ENCODE measurements at places on chromosomes 13 and 19.

GRCh38 chr19:16394111-16394510 lies 69.5 kb downstream of the KLF2 start:
- DNase-seq: no peak

GRCh38 chr19:38690146-38690545 lies 42.7 kb downstream of the ACTN4 start:
- DNase-seq: no peak

DNA sequence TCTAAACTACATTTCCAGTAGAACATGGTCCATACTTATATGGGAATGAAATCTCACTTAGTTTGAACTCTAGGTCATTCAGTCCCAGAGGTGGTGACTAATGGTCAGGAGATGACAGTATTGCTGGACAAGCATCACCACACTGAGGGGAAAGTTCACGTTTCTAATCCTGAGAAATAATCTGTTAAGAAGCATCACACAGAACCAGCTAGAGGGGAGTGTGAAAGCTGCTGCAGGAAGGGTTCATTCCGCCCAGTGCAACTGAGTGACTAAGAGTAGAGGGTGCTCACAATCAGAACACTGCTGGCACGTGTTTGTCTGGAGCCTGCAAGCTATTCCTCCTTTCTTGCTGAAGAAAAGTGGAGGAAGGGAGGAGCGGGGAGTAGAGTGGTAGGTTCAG lies 2.7 kb downstream of the COL4A1 start:
- no peak for DNase-seq

DNA sequence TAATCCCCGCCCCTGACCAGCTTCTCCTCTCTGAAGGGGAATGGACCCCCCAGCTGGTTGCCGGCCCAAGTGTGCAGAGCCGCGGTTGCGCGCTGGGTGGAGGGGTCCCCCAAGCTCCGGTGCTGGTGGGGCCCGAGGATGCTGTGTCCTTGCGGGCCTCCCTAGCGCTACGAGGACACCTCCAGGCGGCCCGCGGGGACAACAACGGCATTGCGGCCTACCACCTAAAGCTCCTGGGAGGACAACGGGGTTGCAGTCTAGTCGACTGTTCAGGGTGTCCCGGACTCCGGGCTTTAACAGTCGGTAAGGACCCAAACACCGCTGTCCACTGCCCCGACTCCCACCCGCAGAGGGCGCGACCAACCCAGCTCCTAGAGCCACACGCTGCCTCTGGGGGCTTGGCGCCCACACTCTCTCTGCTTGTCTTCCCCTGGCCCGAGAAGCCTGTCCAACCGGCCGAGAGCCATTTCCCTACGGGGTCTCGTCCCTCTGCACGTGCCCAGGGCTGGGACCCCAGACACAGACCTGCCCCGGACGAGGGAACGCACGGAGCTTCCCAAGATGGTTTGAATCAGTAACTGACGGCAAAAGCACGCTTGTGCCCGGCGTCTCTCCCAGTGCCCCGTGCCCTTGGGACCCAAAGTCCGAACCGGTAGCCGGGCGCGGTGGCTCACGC lies 927 bp upstream of the SDHAF1 start:
- no peak for DNase-seq

- DNase-seq: no peak
These were observed 789.1 kb downstream of the GPC5 start for GRCh38 chr13:92187378-92187989.

DNA sequence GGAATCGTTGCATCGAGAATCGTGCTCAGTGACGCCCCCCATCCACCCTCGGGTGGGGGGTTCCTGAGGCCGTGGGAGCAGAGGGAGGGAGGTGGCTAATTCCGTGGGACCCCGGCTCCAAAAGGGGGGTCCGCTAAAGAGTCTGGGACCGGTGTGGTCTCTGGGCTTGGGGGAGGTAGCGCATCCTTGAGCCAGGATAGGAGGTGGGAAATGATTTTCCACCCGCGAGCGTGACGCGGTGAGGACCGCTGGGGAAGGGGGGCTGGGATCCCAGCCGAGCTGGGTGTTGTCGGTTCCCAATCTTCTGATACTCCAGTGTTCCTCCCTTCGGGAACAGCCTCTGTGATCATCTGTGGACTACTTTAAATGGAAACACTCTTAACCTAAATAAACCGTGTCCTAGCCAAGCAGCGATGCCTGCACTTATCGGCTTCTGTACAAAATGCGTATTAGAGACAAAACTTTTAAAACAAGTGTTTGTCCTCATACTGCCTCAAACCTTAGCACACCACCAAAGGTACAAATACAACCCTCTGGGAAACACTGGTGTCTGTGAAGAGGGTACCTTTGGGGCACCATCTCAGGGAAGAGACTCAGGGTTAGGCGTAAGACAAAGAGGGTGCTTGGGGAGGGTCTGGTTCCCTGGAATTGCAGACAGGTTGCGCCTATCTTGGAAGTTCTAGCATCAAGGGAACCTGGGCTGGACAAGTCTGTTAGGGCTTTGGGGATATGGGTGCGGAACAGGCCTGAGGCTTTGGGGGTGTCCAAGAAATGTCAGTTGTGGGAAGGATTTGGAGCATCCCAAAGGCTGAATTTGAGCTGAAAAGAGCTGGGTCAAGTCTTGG lies 16.0 kb downstream of the KCNC3 start:
- DNase-seq: no peak

- DNase-seq: no peak
These were observed 15.4 kb downstream of the ZNF570 start for GRCh38 chr19:37484406-37485168.

DNA sequence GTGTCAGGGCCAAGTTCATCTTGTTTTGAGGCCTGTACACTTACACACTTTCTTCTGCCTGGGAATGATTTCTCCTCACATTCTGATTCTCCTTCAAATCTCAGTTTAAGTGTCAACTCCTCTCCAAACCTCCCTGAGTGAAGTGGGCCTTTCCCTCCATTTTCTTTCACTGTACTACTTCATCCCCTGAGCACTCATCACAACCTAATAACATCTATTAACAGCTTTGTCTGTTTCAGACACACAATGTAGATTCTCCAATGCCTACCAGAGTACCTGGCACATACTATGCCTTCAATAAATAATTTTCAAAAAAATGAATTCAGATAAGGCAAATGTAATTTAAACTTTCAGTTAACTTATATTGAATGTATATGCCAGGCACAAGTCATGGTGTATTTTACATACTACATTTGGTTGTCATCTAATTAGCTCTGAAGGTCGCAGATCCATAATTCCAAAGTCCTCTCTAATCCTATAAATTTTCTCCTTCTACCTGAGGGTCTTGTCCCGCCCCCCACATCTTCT lies 357 bp upstream of the COG6 start:
- DNase-seq: no peak

GRCh38 chr19:51654783-51655182 lies 8.2 kb upstream of the SIGLEC14 start:
- DNase-seq: no peak

GRCh38 chr19:55423225-55424005 lies 15.8 kb upstream of the UBE2S start:
- no peak for DNase-seq

- DNase-seq: no peak
These were observed 73.7 kb downstream of the ERICH6B start for GRCh38 chr13:45541806-45542205.

DNA sequence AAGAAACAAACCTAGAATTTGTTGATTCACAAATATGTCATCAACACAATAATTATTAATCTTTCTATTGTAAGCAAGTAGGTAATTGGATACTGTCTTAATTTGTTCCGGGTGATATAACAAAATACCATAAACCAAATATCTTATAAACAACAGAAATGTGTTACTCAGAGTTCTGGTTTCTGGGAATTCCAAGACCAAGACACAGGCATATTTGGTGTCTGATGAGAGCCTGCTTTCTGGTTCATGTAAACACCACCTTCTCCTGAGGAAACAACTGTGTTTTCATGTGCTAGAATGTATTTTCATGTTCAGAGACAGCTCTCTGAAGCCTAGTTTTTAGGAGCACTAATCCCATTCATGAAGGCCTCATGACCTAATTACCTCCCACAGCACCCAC lies 1819.5 kb downstream of the SLITRK5 start:
- no peak for DNase-seq

DNA sequence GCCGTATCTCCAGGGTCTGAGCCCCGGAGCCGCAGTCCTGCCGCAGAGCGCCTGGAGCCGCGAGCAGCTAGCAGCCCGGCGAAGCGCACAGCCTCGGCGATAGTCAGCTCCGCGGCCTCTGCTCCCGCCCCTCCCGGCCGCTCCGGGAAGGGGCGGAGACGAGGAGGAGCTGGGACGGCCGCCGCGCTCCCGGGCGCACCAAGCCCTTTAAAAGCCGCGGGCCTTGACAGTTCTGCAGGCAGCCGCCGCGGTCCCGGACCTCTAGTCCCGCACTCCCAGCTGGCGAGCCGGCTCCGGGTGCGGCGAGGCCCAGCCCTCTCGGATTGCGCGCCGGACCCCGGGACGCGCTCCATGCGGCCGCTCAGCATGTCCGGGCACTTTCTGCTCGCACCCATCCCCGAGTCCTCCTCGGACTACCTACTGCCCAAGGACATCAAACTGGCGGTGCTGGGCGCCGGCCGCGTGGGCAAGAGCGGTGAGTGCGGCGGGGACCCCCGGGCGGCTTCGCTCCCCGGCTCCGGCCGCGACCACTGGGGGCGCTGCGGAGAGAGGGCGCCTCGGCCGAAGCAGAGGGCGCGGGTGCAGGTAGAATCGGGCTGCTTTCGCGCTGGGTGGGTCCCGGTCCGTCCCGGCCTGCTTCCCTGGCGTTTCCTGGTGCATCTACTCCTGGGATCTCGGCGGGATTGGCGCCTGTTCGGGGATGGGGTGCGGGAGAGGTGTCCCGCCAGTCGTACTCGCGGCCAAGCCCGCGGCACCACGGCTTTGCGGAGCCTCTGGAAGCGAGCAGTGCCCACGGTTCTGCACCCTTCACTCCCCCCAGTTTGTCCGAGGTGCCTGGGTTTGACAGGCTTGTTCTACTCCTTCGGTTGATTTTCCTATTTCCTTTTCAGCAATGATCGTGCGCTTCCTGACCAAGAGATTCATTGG lies at the start of gene RASL11A:
TSS of gene RASL11A (plus strand) at position 237 of the 927 bp plus-strand sequence. CDS start at position 352, 115 bp downstream.
- peak; percentile 57 for DNase-seq

DNA sequence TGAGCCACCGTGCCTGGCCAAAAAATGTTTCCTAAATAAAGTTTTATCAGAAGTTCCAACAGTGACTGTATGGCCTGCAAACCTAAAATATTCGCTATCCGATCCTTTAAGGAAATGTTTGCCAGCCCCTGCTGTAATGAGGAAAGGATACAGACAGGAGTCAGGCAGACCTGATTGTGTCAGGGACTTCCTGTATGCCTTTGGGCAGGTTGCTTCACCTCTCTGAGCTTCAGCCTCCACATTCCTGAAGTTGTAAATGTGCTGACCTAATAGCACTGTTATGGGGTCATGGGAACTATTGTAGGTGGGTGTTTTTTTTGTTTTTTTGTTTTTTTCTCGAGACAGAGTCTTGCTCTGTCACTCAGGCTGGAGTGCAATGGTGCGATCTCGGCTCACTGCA lies 6.2 kb downstream of the ABHD8 start:
- DNase-seq: no peak

DNA sequence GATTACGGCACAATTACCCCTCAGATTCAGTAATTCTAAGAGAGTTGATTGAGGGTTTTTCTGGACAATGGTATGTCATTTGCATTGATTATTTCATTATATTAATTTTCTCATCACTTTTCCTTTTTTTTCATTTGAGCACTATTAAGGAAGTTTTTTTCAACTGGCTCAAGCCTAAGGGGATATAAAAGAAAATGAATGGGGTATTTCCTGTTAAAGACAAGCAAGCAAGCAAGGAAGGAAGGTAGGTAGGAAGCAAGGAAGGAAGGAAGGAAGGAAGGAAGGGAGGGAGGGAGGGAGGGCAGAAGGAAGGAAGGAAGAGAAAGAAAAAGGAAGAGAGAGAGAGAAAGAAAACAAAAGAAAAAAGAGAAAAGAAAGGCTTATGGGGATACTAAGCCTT lies 620.3 kb downstream of the DIAPH3 start:
- DNase-seq: no peak

- no peak for DNase-seq
These were observed 11.9 kb upstream of the KIR2DL4 start for GRCh38 chr19:54791476-54791875.

GRCh38 chr19:51439021-51439465 lies 19.2 kb downstream of the SIGLEC8 start:
- DNase-seq: peak; percentile 30

GRCh38 chr19:56678205-56678604 lies 6.6 kb upstream of the ZNF835 start:
- no peak for DNase-seq

- DNase-seq: no peak
These were observed 38.6 kb downstream of the ZNF823 start for GRCh38 chr19:11699931-11700794.

GRCh38 chr19:40687525-40688016 lies 2.9 kb downstream of the NUMBL start:
- peak; percentile 35 for DNase-seq

DNA sequence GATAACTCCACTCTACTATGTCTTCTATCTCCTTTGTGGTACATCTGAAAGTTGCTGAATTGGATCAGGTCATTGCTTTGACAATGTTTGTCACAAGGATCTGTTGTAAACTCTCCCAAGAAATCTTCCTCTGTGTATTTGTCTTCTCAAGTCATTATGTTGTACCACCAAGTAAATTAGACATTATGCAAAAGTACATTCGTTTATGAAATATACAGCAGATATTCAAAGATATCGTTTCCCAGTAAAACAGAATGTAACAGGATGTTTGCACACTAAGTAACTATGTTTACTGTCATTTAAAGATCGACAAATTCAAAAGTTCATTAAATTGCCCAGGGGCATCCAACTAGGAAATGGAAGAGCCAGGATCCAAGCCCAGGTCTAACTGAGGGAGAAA lies 739.4 kb downstream of the EFNB2 start:
- DNase-seq: no peak

- no peak for DNase-seq
These were observed 17.3 kb upstream of the OXGR1 start for GRCh38 chr13:97011446-97012131.

DNA sequence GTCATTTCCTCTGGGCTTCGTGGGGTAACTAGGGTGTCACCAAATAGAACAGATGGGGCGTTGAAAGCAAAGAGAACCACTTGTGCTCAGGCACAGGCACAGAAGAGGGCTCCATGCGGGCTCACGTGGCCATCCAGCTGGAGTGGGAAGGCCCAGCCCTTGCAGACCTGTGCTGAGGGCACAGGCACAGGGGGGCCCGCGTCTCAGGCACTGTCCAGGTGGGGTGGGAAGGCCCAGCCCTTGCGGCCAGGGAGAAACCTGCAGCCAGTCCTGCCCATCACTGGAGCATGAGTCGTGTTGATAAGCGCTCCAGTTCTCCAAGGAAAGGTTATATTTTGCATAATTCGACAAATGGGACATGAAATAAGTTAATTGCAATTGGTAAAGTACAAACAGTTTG lies 57.5 kb downstream of the SLC7A9 start:
- DNase-seq: no peak

GRCh38 chr19:43763473-43763939 lies 8.7 kb upstream of the SMG9 start:
- peak; percentile 68 for DNase-seq

Measured in stimulated activated naive B cell treated with anti-CD40 and anti-IgM and Interleukin-4, amounts not matched to agents 10 μg/mL and 1 μg/mL and 100 μg/mL, for 72 hours (primary cell).